ENCODE measurements at places on chromosomes 2 and 18. TPM values are rescaled to one million over a fixed set of nuclear protein-coding genes. Genes with fewer than 3 reads are reported as not detected.

DNA sequence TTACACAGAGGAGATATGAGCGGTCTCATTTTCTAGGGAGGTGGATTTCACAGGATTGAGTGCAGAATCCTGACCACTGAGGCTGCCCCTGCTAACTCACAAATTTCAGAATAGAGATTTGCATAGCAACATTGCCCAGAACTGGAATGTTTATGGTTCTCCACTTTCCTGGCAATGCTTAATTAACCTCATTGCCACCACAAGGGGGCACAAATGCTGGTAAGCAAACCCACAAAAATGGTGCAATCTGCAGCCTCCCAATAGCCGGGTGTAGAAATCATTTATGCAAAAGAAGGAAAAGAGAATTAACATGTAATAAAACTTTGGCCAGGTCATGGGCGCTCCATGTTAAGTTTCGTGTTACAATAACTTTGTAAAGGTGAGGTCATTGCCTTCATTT lies 112.4 kb downstream of the CYRIA start:
- no peak overlapping the region for H3K4me3 ChIP-seq
- H3K27ac ChIP-seq = no peak overlapping the region
- H3K36me3 ChIP-seq = no peaks in the 10 kb centered on the region
- no peaks in the 10 kb centered on the region for H3K4me1 ChIP-seq
- no peaks in the 10 kb centered on the region for H3K27me3 ChIP-seq

- H3K4me3 ChIP-seq = no peak overlapping the region
- DNase-seq = no peak
- H3K4me1 ChIP-seq = no peaks in the 10 kb centered on the region
- H3K27ac ChIP-seq = no peak overlapping the region
- H3K36me3 ChIP-seq = no peaks in the 10 kb centered on the region
- no peaks in the 10 kb centered on the region for H3K27me3 ChIP-seq
Observed at GRCh38 chr2:162221064-162221463, 22.2 kb downstream of the FAP start.

The CFAP65 gene
- not detected for total RNA-seq

The LCT gene
- 0.11 TPM for total RNA-seq

The CLIP4 gene
- 19.0 TPM for total RNA-seq

DNA sequence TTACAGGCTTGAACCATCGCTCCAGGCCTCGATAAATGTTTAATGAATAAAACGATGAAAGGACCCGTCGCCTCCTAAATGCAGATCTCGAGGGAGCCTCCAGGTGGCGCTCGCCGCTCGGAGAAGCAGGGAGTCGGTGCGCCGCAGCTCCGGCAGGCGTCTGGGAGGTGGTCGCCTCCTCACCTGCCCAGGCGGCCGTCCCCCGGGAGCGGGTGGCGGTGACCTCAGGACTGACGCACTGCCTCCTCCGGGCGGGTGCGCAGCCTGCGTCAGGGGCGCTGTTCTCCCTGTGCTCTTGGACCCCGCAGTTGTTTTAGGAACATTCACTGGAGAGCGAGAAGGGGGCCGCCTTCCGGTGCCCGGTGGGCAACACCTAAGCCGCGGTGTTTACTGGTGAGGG lies 38.6 kb upstream of the POLE4 start:
- no peak overlapping the region for H3K27ac ChIP-seq
- peaks cover 6% of the 10 kb centered on the region for H3K4me1 ChIP-seq
- H3K36me3 ChIP-seq = no peaks in the 10 kb centered on the region
- no peaks in the 10 kb centered on the region for H3K27me3 ChIP-seq
- DNase-seq = no peak
- no peak overlapping the region for H3K4me3 ChIP-seq

DNA sequence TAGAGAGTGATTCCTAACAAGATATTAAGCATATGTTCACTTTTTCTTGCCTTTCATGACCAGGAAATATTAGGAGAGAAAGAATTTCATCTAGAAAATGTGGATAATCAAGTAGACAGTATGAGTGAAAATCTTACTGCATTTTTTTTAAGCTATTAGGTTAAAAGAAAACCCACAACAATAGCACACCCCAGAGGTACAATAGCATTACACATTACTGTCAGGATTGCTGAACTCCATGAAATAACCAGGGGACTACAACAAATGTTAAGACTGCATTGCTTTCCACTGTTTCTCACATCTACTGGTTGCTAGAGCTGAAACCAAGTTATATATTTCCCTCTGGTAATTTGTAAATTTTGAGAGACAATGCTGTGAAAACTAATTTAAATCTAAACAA lies 33.7 kb downstream of the KLF7 start:
- no peak overlapping the region for H3K27ac ChIP-seq
- H3K4me3 ChIP-seq = no peak overlapping the region
- H3K36me3 ChIP-seq = no peaks in the 10 kb centered on the region

- H3K4me3 ChIP-seq = 0 out of 2 replicates have a peak overlapping the region, but pooled peaks have one; percentile 42
- H3K36me3 ChIP-seq = no peaks in the 10 kb centered on the region
- H3K27me3 ChIP-seq = no peaks in the 10 kb centered on the region
Observed at GRCh38 chr2:96315400-96316071, 9.6 kb upstream of the ITPRIPL1 start.

The TCF23 gene
- total RNA-seq = not detected

The LHCGR gene
- 0.11 TPM for total RNA-seq

The OSR1 gene
- total RNA-seq = not detected

- H3K4me1 ChIP-seq = no peaks in the 10 kb centered on the region
- H3K36me3 ChIP-seq = no peaks in the 10 kb centered on the region
- DNase-seq = no peak
- H3K27me3 ChIP-seq = no peaks in the 10 kb centered on the region
Observed at GRCh38 chr2:222963641-222964040, 88.3 kb upstream of the KCNE4 start.

- no peaks in the 10 kb centered on the region for H3K4me1 ChIP-seq
- no peak overlapping the region for H3K4me3 ChIP-seq
- DNase-seq = no peak
Observed at GRCh38 chr2:76958749-76959148, 563.4 kb downstream of the LRRTM4 start.

- no peak overlapping the region for H3K4me3 ChIP-seq
- no peaks in the 10 kb centered on the region for H3K4me1 ChIP-seq
- no peaks in the 10 kb centered on the region for H3K27me3 ChIP-seq
- no peak overlapping the region for H3K27ac ChIP-seq
Observed at GRCh38 chr18:39622431-39622830, 2056.8 kb upstream of the CELF4 start.

GRCh38 chr2:36889795-36890194 lies 76.5 kb downstream of the STRN start:
- H3K27ac ChIP-seq = no peak overlapping the region
- no peaks in the 10 kb centered on the region for H3K4me1 ChIP-seq
- no peaks in the 10 kb centered on the region for H3K27me3 ChIP-seq
- H3K4me3 ChIP-seq = no peak overlapping the region
- DNase-seq = no peak

- no peak for DNase-seq
- H3K4me3 ChIP-seq = peak overlapping the region; percentile 74
- H3K27ac ChIP-seq = peak overlapping the region; percentile 100
- H3K27me3 ChIP-seq = no peaks in the 10 kb centered on the region
- peaks cover 2% of the 10 kb centered on the region for H3K36me3 ChIP-seq
Observed at GRCh38 chr18:58538604-58539386, 90.1 kb downstream of the ALPK2 start.

DNA sequence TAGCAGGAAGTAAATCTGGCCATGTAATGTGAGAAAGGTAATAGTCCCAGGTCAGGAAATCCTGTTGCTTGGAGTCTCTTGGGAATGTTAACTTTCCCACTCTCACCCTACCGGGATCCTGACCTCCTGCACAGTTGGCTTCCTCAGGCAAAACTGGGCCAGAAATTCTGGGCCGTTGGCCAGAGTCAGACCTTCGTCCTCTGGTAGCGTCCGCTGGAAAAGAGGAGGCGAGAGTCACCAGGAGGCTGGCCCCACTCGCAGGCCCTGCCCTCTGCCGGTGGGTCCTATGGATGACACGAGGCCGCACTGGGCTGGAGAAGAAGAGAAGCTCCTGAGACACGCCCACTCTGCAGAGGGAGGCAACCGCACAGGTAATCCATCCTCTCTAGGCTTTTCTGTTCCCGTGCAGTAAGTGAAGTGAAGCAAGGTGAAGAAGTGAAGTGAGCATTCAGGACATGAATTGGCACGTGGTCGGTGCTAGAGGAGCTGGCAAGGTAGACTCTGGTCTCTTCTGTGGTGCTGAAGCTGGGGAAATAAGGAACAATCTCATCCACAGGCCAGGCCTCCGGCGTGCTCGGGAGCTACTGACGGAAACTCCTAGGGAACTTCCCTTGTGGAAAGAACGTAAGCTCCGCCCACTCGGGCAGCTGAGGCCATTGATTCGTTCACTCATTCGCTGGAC lies 182.7 kb upstream of the GLI2 start:
- H3K27ac ChIP-seq = no peak overlapping the region
- H3K27me3 ChIP-seq = no peaks in the 10 kb centered on the region
- no peaks in the 10 kb centered on the region for H3K36me3 ChIP-seq

The CHRNG gene
- total RNA-seq = not detected

Measured in GM12878 (cell line).